ENCODE measurements at places on chromosomes 6 and 20. TPM values are rescaled to one million over a fixed set of nuclear protein-coding genes. Genes with fewer than 3 reads are reported as not detected.

The C6orf47 gene
- total RNA-seq = 17.6 TPM

GRCh38 chr20:16352321-16352720, 220.9 kb downstream of the KIF16B start:
- no peak for DNase-seq

DNA sequence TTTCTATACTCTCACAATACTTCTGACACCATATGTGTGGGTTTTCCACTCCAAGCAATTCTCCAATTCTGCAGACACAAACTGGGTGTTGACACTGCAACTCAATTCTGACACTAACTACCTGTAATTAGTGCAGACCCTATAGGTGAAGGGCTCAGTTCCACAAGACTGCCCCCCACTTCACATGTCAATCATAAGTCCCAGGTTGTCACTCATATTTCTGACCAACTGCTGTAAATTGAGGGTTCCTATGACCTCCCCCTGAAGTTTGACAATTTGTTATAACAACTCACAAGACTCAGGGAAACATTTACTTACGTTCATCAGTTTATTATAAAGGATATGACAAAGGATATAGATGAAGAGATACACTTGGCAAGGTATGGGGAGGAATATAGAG, 18.3 kb downstream of the GPX6 start:
- DNase-seq = no peak

DNA sequence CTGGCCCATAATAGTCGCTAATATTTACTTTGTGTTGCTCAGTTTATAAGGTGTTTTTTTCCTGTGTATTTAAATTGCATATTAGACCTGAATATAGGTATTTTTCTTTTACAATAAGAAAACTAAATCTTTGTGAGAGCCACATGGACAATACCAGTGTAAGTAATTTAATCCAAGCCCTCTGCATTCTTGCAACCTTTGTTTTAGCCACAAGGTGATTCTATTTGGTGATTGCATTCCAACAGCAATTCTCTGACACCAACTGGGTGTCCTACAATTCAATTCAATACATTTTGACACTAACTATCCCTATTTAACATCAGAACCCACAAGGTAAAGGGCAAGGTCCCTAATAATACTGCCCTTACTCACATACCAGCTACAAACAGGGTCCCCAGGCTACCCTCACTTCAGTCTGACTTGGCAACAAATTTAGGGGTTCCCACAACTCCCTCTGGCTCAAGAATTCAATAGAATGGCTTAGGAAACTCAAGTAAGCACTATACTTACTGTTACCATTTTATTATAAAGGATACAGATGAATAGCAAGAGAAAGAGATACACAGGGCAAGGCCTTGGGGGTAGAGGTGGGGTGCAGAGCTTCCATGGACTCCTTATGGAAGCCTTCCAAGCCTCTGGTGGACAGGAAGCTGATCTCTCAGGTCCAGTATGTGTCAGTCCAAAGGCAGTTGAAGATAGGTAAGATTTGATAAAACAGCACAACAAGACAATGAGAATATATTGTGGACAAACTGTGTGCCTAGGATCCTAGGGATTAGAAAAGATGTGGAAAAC, 169.3 kb downstream of the CD83 start:
- no peak for DNase-seq

DNA sequence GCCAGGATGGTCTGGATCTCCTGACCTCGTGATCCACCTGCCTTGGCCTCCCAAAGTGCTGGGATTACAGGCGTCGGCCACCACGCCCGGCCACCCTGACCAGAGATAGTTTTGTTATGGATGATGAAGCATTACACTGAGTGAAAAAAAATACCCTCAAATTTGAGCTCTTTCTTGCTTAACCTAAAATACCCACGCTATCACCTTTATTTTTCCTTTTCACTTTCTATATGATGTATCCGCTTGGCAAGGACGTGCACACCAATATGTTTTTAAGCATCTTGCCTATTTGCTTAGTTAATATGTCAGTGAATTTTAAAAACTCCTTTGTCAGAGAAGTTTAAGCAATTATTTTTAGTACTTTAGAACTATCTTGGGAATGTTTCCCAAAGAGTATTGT, 150.4 kb downstream of the INSM1 start:
- DNase-seq = no peak

DNA sequence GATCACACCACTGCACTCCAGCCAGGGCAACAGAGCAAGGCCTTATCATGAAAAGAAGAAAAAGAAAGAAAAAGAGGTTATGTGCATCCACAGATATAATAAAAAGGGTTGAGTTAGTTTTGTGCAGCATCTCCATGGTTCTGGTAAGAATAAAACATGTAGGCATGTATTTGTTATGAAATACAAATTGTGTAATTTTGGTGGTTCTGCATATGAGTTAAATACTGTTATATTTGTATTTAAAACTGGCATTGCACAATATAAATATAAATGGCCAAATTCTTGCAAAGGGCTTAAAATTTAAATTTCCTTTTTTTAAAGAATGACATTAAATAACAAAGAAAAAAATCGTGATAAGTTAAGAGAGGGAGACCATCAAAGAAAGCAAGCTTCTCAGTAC, 159.1 kb upstream of the PREP start:
- DNase-seq = no peak

The GTSF1L gene
- not detected for total RNA-seq

GRCh38 chr6:38110481-38110971, 291.0 kb downstream of the ZFAND3 start:
- no peak for DNase-seq

DNA sequence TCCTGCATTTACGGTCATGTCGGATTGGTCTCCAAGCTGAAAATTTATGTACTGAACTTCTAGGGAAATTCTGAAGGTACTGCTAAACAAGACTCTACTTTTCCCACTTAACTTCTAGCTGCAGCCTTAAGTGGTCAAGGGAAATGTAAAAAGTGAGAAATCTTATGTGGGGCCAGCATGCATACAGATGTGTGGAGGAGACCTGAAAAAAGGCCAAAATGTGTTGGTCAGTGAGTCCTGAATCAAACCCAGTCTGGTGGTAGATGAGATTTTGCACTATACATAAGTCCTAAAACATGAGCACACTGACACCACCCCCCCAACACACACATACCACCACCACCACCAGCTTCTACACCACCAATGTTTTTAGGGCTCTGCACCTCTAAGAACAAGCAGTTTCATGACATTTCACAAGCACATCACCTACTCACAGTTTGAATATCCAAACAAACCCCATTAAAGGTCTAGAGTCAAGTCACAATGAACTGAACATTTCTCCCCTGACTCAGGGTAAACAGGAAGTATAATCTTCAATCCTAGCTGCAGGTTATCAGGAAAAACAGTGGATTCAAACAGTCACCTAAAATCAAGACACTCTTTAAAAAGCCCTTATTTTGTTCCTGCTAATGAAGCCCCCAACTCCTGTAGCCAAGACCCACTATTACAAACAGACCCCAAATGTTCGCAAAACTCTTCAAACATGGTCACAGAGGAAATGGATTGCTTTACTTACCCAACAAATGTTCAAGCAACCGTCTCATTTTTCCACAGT, 1.6 kb downstream of the ZMYND8 start:
- no peak for DNase-seq

DNA sequence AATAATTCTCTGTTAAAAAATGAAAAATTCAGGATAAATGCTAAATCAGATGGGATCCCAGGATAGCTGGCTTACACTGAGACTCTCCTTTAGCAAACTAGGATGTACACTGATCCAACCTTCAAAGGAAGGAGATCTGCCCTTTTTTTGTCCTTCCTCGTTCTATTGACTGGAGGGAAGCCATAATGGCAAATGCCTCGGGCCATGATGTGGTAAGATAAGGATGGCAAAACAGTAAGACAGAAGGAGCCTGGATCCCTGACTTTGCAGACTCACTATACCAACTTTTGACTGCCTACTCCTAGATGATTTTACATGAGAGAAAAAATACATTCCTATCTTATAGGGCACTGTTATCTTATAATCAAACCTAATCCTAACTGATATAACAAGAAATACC, 156.9 kb upstream of the BEND3 start:
- no peak for DNase-seq

DNA sequence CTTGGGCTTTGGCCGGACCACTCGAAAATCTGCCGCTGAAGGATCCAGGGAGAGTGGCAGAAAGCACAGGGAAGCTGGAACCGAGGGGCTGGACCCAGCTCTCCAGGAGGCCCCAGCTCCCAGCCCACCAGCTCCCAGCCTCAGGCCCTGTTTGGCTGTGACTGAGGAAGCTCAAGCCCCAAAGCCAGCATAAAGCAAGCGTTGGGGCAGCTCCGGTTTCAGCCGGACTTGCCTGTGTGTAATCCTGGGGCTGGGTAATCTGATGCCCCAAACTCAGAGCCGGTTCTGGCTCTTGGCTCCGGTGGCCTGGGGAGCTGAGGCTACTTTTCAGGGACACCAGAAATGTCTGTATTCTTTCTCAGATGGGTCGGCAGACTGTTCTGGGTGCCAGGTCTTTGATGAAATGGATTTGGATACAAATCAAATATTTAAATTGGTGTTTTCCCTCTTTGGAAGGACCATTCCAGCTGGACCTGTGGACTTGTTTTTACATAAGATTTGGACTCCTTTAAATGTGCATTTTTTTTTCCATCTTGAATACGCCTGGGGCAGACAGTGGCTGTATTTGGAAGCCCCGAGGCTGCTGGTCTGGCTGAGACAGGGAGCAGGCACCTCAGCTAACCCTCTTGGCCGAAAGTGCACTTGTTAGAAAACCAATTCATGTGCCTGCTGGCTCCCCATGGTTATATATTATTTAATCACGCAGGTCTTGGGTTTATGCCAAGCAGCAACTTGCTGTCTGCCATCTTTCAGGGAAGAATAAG, 29.7 kb downstream of the RPP40 start:
- DNase-seq = peak; percentile 14

DNA sequence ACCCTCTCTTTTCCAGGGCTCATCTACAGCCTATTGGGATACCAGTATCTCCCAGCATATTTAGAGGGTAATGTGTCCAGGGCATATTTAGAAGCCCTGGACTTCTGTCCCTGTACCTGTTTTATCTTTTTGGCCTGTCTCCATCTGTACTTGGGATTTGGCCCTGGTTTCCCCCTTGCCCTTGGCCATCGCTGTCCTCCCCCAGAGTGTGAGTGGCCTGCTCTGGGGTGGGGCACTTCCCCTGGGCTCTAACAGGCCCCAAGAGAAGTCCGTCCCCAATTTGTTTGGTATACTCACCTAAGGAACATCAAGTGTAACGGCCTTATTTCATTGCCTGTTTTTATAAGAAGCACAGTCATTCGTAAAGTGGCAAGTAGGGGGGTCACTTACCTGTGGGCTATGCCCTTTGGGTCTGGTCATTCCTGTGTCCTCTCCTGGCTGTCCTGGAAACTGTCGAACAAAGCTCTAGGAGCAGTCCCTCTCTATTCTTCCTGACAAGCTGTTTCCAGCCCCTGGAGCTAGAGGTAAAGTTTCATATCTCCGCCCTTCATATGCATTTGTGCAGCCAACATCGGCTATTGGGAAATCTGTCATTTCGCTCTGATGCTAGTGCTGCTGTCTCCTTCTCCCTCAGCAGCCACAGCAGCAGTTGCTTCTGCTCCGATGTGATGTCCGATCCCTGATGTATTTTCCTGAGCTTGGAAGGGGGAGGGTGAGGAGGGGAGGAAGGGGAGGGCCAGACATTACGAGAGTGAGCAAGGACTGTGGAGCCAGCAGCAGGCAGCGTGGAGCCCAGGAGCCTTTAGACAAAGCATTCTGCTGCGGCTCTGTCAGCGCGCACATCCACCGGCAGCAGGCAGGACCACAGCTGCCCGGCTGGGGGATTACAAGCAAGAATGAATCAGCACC, 83.4 kb downstream of the TCP11 start:
- DNase-seq = no peak

The IPCEF1 gene
- total RNA-seq = 3.0 TPM

- DNase-seq = no peak
These were observed 157.5 kb downstream of the ADGRG6 start for GRCh38 chr6:142459271-142459670.

DNA sequence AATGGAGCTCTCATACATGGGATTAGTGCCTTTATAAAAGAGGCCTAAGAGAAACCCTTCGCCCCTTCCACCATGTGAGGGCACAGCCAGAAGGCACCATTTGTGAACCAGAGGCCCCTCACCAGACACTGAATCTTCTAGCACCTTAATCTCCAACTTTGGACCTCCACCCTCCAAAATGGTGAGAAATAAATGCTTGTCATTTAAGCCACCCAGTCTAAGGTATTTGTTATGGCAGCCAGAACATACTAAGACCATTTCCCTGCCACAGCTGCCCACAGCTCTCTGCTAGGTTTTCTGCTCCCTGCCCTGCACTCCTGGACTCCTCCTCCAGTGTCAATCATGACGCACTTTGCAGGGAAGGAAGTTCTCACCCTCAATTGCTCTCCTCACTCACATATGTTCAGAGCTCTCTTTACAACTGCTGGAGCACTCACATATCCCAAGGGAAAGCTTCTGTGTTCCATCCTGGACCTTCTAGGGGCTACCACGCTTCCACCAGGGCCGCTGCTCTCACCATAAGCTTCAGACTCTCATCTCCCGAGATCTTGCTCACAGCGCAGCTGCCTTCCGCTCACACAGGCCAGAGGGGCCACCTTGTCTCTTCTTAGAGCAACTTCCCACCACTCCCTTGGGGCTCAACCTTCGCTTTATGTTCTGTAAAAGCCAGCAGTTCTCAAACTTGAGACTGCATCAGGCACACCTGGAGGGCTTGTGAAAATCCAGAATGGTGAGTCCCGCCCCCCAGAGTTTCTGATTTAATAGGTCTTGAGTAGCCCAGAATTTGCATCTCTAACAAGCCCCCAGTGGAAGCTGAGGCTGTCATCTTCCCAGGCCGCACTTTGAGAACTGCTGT, 1.6 kb upstream of the LY86 start:
- DNase-seq = no peak

- no peak for DNase-seq
These were observed 177.1 kb downstream of the ALDH8A1 start for GRCh38 chr6:134772671-134773360.

The PTPRK gene
- 134 TPM for total RNA-seq

- no peak for DNase-seq
These were observed 36.3 kb upstream of the ZFAND3 start for GRCh38 chr6:37783025-37783855.

DNA sequence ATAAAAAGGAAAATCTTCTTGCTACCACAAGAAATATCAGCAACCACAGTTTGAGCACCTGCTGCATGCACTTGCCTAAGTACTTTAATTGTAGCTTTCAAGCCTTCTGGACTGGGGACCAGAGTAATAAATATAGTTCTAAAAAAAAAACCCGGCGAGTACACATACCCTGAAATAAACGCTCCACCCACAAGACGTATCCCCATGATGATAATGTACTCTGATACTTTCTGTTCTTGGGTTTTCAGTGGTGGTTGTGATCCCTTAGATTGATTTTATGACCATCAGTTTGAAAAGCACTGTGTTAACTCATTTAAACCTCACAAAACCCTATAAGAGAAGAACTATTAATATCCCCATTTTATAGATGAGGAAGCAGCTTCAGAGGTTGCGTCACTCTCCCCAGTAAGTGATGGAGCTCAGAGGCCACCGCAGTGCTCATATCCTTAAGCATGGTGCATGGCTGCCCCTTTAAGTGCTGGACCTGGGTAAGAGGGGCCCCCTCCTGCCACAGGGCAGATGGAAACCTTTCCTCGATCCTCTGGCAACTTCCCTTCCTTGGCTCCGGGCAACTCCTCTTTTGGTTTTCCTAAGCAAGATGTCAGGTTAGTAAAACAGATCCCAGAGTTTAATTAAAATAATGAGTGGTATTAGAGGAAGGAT, 67.3 kb downstream of the KCNB1 start:
- no peak for DNase-seq

The TMEM14C gene
- total RNA-seq = 90.4 TPM

The TAP2 gene
- 14.0 TPM for total RNA-seq
